Stimulated activated CD8-positive, alpha-beta memory T cell treated with anti-CD3 and anti-CD28 coated beads, Interleukin-7, amount 100 ng/mL, for 24 hours (primary cell): ENCODE measurements at places on chromosomes 1 and 21.
A peak's percentile ranks its signal among the peaks of the same experiment; 100 is the strongest.

GRCh38 chr1:219989766-219990165 lies 56.5 kb downstream of the EPRS1 start:
- DNase-seq: no peak

DNA sequence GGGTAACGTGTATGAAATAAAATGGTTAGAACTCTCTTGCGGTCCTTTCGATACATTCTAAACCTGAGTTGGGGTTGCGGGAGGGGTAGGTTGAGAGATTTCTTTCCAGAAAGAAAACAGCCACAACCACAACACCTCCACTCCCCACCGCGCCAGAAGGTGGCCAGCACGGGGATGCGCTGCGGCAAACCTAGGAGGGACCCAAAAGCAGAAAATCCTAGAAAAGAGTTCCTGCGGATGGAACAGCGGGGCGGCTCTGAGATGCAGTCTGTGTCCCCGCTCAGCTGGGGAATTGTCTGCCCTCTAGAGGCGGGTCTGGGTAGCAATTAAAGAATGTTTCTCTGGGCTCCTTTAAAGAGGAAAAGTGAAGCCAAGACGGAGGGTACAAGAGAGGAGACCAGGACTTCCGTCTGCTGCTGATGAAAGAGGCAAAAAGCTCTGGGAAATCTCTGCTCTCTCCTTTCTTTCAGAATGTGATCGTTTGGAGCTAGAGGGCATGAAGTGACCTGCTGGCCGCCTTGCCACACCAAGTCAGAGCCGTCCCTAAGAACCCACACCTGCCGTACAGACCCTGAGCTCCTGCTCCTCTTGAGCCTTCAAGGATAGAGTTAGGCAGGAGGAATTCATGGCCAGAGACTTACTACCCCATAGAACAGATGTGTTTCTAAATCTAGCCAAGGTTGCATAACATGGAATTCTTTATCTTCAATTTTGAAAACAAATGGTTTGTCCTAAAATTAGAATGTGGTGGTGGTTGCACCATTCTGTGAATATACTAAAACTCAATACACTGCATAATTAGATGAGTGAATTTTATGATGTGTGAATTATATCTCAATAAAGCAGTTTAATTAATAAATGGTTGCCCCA lies 46.5 kb upstream of the COA6 start:
- peak; percentile 44 for DNase-seq

GRCh38 chr1:119053917-119054316 lies 65.8 kb upstream of the TBX15 start:
- no peak for DNase-seq

DNA sequence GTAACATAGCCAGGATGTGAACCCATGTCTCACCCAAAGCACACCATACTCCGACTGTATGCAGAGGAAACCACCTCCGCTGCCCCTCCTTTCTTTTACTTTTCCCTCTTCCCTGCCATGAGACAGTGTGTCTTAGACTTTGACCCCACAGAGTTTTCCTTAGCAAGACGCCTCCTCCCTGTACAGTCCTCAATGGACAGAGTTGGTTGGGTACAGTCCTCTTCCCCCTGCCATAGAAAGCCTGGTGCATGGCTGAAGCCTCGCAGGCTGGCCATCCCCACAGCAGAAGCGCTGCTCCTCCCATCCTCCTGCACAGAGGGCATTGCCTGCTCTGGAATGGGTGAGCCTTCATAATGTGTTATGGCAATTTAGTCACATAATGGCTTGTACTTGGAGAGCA lies 127.9 kb downstream of the PLPP3 start:
- no peak for DNase-seq

GRCh38 chr1:8378981-8379470 lies 61.1 kb downstream of the SLC45A1 start:
- DNase-seq: no peak

DNA sequence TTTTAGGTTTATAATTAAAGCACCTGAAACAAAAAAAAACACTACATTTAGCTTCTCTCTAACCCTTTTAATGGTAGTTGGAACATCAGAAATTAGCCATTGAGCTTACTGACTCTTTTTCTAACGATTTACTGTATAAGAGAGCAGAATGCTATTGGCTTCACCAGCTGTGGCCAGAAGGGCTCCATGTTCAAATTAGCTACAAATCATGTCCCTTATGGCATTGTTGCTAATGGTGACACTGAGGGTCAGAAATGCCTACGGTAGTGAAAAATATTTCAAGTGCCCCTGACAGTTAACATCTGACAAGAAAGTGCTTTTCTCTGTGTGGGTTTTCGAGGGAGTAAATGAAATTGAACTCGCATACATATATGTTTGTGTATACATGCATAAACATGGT lies 232.7 kb downstream of the NFIA start:
- no peak for DNase-seq

- DNase-seq: no peak
These were observed 33.5 kb upstream of the ABCD3 start for GRCh38 chr1:94384485-94385265.

- no peak for DNase-seq
These were observed 308.1 kb upstream of the LYPLAL1 start for GRCh38 chr1:218865591-218865990.

GRCh38 chr1:179264507-179264906 lies 29.1 kb upstream of the SOAT1 start:
- DNase-seq: no peak

DNA sequence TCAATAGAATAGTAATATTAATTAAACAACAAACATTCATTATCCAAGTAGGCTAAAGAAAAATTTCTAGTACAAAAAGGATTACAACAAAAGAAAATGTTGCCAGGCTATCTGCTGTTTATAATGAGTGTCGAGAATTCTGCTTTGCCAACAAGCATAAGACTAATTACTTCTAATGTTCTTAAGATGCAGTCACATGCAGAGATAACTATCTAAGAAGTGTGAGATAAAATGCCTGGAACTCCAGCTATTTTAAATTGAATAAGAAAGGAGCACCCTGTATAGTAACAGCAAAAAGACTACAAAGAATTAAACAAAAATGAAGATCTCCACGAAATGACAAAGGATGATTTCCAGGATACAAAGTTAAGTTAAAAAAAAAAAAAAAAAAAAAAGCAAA lies 59.9 kb downstream of the APP start:
- no peak for DNase-seq

- DNase-seq: no peak
These were observed 67.3 kb upstream of the IFFO2 start for GRCh38 chr1:19023787-19024186.

DNA sequence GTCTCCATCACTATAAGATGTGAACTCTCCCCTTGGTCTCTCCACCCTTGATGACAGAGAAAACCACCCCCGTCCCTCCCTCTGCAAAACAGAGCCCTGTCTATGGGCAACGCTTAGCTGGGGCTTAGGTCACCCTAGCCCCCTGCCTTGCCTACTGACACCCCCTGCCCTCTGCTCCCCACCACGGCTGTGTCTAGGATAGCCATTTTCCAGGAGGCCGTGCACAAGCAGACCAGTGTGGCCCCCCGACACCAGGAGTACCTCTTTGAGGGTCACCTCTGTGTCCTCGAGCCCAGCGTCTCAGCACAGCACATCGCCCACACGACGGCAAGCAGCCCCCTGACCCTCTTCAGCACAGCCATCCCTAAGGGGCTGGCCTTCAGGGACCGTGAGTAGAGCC lies 8.5 kb downstream of the IKBKE start:
- no peak for DNase-seq

- no peak for DNase-seq
These were observed 312.5 kb upstream of the DUSP10 start for GRCh38 chr1:222054416-222054815.

- DNase-seq: no peak
These were observed 13.4 kb downstream of the C1orf174 start for GRCh38 chr1:3886691-3887090.

DNA sequence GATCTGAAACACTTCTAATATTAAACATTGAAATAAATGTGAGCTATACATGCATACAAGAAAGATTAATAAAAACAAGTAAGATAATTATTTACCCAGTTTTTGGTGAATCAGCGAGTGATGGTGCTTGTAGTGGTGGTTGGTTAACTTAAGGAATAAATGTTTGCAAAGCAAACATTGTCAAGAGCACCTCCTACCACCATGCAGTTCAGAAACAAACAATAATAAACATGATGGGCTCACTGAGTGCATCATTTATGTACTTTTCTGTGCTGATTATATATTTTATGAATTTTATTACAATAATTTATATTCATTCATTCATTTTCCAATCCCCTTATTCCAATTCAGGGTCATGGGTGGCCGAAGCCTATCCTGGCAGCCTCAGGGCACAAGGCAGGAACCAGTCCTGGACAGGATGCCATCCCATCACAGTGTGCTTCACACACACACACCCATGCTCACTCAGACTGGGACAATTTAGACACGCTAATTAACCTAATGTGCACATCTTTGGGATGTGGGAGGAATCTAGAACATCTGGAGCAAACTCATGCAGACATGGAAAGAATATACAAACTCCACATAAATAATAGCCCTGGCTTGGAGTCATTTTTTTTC lies 57.8 kb downstream of the ZMYM4 start:
- no peak for DNase-seq

GRCh38 chr1:67514300-67514699 lies 84.1 kb upstream of the SERBP1 start:
- no peak for DNase-seq

DNA sequence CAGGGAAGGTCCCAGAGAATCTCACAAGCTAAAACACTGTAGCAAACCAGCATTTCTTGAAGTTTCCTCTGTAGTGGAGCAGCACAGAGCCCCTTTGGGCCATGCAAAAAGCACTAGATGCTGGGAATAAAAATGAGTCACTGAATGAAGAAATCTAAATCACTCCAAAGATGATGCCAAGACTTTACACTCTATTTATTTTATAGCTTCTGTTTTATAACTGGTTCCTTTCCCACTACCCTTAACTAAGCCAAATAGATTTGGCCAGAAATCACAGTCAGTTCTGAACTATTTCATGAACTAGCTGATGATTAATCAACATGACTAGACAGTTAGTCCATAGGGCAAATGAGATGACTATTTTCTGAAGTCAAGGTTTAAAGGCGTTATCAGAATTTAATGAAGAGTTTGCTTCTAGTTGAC lies 89.5 kb downstream of the SCMH1 start:
- no peak for DNase-seq

- DNase-seq: no peak
These were observed 31.5 kb downstream of the RNF220 start for GRCh38 chr1:44436401-44437106.

- no peak for DNase-seq
These were observed 373.7 kb downstream of the SRGAP2C start for GRCh38 chr1:121558514-121558913.

GRCh38 chr1:239417986-239418640 lies 31.7 kb downstream of the CHRM3 start:
- DNase-seq: no peak

GRCh38 chr1:61157468-61157987 lies 75.2 kb downstream of the NFIA start:
- no peak for DNase-seq

- DNase-seq: no peak
These were observed 37.7 kb downstream of the CD34 start for GRCh38 chr1:207873055-207873890.

- DNase-seq: no peak
These were observed 120.0 kb upstream of the RRP15 start for GRCh38 chr1:218164930-218165700.

DNA sequence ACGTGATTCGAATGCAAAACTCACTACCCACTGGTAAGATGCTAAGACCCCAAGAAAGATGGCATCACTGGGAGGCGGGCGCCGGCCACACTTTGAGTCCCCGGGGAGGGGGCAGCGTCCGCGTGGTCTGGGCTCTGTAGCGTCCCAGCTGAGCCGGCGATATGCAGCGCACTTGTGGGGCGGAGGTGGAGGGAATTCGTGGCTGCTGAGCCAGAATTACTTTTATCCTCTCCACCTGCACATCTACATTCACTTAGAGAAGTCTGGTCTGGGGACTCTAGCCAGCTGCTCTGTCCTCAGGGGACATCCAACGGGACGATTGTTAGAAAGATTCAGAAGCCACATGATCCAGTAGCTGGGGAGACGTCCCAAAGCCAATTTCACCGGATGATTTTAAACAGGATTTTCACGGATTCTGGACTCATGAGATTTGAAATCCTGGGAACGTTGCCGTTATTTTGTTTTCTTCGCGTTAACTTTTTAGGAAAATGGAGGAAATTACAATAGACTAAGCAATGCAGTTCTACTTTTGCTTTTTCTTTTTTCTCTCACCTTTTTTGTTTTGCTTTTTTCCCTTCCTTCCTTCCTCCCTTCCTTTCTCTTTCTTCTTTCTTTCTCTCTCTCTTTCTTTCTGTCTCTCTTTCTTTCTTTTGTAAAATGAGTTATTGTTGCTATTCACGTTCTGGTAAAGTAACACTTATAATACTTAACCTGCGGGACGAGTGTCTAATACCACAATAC lies 1.3 kb downstream of the JAM2 start:
- no peak for DNase-seq

DNA sequence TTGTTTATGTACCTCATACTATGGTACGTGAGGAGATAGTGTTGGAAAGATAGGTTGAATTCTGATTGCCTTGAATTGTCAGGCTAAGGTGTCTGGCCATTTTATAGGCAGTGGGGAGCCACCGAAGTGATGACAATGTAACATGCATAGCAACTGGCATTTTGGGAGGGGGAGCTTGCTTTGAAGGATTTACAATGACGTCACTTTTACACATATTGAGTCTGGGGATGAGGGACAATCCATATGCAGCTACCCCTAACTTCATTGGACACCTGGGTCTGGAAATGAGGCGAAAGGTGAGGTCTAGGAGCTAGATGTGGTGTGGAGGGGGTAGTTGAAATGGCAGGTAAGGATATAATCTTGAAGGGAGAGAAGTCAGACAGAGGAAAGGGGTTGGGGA lies 7.7 kb upstream of the CACNA1E start:
- no peak for DNase-seq

DNA sequence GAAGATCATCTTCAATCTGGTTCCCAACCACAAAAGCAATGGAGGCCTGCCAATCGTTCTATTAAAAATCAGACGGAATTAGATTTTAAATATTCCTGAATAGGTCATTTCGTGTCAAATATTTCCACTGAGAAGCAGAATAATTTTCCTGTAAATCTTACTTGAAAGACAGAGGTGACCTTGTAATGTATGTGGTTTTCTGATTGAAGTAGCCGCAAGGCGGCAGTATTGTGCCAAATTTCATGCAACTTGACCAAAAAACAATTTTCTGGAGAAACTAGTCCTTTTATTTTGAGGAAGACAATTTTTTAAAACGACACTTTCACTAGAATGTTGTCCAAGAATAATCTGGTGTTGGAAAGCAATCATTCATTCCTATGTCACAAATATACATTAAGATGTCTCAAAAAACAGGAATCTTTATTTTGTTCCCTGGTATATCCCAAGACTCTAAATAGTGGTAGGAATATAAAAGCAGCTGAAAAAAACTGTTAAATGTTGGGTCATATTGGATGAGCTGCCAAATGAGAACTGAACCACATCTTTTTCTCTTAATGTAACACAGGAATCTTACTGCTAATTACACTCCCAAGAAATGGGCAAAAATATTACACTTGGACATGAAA lies 33.6 kb downstream of the SPAG17 start:
- no peak for DNase-seq
